Eye (tissue), 1 donor: ENCODE measurements at places on chromosomes 2 and 18.

- DNase-seq = no peak
Observed at GRCh38 chr2:138324068-138324771, 177.3 kb upstream of the SPOPL start.

DNA sequence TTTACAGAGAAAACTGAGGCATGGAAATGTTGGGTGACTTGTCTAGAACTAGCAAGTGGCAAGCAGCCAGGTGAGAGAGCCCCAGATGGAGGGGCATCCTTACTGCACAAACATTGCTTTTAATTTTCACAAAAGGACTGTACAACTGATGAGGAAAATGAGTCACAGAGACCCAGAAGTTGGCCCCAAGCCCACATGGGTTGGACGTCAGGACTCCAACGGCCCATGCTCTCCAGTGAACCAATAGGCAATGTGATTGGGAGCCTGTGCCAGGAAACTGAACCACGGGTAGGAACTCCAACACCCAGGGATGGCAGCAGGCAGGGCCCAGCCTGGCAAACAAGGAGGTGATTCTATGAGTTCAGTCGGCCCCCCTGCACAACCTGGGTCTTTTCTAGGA lies 50.8 kb downstream of the PID1 start:
- DNase-seq = no peak

GRCh38 chr2:86314125-86314524 lies 23.3 kb downstream of the REEP1 start:
- DNase-seq = no peak

- DNase-seq = peak; percentile 83
Observed at GRCh38 chr2:143936848-143937722, 582.8 kb downstream of the ZEB2 start.

DNA sequence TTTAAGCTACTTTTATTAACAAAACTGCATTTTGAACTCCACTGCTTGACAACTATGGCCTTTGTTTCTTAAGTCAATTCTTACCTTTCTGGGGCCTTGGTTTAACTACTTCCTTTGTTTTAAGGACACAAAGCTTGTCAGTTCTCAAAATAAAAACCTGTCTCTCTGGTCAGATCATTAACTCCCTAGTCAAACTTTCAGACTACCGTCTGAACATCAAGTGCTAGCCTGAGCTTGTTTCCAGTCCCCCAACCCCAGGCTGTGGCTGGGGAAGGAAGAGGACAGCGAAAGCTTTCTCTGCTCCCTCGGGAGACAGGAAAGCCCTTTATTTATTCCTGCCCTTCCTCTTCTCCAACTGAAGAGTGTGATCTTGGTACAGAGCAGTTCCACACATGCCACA lies 1.7 kb downstream of the SH3YL1 start:
- DNase-seq = no peak

DNA sequence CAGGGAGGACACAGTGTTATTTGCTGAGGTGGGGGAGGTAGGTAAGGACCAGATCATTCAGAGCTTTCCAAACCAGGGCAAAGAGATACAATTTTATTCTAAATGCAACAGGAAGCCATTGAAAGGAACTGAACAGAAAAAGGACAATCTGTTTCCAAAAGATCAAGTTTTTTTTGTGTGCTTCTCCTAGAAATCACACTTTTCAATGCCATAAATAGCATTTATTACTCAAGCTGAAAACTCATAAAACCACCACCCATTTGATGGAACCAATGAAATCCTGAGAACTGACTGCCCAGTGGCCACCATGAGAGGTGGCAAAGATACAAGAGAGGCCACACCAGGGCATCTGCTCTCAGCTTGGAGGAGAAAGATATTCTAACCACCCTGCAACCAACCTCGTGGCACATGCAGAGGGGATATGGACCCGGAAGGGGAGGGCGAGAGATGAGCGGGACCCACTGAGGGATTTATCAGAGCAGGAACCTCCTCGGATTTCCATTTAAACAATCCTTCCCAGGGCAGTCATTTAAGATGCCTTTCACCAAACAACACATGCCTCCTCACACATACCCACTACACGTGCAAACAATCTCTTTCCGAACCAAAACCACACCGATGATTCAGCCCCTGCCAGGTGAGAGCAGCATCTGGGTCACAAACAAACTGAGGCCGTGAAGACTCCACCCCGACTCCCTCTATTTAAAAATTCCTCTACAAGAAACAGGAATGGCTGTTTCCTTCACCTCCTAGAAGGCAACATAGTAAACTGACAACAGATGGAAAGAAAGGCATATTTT lies 8.8 kb downstream of the CYB5A start:
- no peak for DNase-seq

DNA sequence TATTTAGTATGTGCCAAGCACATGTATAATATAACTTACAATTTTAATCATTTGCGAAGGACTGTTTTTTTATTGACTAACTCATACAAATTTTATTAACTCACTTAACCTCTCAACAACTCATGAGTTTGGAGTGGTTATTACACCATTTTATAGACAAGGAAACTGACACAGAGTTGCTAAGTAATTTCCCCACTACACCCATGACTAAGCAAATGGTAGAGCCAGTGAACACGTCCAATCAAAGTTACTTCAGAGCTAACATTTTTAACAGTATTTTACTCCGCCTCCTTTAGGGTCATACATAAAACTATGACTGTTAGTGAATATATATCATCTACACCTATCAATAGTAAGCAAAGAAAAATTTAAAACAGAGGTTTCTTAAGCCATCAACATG lies 556.7 kb upstream of the FSIP2 start:
- DNase-seq = no peak

- DNase-seq = no peak
Observed at GRCh38 chr2:22454826-22455485, 930.0 kb upstream of the KLHL29 start.

DNA sequence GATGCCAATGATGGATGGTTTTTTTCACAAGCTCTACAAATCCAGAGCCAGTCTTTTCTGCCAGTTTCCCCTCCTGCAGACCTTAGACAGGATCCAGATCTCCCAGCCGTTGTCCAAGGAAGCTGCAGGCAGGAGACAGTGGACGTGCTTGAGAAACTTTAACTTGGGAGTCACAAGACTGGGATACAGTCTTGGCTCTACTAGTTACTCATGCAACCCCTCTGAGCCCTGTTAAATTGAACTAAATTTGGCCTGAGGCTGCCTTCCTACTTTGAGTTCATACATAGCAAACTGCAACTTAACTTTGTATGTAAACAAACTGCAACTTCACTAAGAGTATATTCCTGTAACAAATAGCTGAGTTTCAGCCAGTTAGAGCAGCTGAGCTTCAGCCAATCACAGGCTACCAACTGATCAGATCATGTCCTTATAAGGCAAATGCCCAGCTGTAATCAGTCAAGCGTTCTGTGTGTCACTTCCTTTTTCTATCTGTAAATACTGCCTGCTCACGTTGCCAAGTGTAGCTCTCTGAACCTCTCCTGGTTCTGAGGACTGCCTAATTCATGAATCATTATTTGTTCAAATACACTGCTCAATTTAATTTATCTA lies 140.9 kb downstream of the CAPN13 start:
- DNase-seq = no peak

DNA sequence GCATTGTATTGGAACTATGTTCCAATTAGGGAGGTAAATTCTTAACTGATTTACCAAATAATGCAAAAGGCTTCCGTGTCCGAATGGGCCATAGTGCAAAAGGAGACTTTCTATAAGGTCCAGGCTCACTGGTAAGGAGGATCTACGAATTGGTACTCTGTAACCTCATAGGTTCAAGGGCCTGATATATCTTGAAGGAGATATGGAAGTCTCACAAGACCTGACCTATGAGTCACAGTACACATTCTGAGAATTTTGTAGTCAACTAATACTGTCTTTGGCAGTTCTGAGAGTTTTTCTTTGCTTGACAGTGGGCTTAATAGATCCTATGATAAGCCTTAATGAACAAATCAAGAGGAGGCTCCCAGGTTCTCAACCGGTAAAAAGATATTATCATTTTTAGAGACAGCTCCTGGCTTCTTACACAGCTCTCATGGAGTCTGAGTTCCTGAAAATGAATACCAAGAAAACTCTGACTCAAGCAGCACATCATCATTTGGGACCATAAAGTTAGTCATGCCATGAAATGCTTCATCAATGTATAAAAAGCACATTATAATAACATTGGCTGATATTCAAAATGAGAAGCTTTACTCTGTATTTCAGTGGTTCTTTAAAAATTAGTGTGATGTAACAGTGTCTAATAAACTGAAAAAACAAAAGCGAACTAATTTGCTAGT lies 1275.2 kb upstream of the CRIM1 start:
- no peak for DNase-seq

DNA sequence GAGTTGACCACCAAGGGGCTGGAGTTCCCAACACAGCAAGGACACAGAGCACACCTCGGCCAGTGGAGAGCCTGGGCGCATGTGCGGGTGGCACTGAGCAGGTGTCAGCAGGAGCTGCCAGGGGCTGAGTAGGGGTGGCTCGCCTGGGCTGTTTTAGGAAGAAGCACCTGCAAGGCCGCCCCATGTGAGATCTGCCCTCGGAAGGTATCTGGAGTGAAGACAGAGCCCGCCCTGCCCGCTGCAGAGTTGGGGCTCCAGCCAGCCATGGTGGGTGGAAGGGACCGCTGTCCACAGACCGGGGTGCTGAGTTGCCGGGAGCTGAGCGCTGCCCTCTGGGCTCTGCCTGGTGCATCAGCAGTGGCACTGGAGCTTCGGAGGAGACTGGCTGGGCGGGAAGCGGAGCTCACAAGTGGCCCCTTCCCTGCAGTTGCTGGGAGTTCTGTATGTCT lies 35.2 kb downstream of the MTERF4 start:
- DNase-seq = no peak

- DNase-seq = no peak
Observed at GRCh38 chr18:43081396-43081795, 34.1 kb downstream of the RIT2 start.

- DNase-seq = no peak
Observed at GRCh38 chr2:37615804-37616676, 55.4 kb downstream of the CDC42EP3 start.

- peak; percentile 70 for DNase-seq
Observed at GRCh38 chr2:209578394-209579001, 154.7 kb downstream of the MAP2 start.

GRCh38 chr2:186599186-186599778 lies 9.4 kb downstream of the ITGAV start:
- DNase-seq = no peak

DNA sequence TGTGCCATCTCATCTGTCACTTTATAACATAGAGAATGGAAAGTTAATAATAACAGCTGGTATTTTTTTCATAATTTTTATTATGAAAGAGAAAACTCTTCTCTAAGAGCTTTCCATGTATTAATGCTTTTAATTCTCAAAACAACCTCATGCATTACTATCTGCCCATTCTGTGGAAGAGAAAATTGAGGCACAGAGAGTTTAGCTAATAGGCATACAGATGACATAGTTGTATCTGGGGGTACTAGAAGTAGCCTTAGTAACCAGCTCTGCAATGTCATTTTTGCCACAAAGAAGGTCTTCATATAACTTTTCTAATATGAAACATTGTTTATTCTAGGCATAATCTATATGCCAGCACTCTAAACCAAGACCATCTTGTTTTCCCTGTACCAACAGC lies 36.3 kb upstream of the COBLL1 start:
- DNase-seq = no peak

- DNase-seq = no peak
Observed at GRCh38 chr2:2838548-2838845, 507.4 kb upstream of the MYT1L start.

- DNase-seq = peak; percentile 80
Observed at GRCh38 chr2:151851761-151852160, 23.5 kb upstream of the ARL5A start.

- DNase-seq = no peak
Observed at GRCh38 chr2:232362174-232362900, 16.2 kb upstream of the ALPP start.

DNA sequence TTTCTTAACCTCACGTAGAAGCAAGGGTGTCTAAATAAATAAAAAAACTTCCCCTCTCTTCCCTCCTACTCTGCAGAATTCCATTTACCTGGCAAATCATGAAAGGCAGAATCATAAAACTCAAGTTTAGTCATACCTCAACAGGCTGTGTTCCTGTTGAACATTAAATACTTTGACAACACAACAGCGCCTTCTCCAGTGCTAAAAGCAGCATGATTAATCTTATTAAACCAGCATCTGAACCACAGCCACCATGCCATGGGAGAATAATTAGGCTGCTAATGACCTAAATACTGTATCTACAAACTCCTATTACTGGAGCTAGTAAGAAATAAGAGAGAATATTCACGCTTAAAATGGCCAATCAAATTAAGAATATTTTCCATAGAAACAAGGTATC lies 68.1 kb downstream of the CDH2 start:
- DNase-seq = peak; percentile 68

GRCh38 chr2:18741895-18742732 lies 152.7 kb upstream of the NT5C1B start:
- DNase-seq = no peak

DNA sequence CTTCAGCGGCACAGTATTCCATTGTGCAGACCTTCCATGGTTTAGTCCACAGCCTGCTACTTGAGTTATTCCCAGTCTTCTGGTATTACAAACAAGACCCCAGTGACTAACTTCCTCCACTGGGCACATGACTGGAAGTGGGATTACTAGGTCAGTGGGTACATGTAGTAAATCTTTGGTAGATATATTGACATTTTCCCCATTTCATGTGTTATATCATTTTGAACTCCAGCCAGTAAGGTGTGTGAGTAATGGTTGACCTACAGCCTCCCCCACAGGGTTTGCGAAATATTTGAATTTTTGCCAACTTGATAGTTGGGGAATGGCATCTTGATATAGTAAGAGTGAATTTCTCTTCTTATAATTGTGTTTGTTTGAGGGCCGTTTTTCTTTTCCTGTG lies 58.8 kb downstream of the RNF144A start:
- no peak for DNase-seq

GRCh38 chr18:12628706-12629702 lies 28.9 kb downstream of the SPIRE1 start:
- DNase-seq = peak; percentile 28

DNA sequence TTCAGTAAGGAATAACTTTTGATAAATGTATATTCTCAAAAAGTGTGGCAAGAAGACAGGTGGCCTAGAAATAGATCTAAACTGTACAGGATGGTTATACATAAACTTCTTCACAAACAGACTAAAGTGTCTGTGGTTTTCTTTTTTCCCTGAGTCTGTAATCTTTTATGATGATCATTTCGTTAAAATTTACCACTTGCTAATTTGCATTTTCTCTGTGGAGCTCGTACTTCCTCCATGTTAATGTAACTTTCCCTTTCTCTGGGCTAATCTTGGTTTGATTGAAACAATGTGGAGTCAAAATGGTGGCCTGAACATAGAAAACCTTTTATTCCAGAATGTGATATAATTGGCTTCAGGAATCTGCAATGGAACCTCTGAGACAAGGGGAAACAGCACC lies 166.2 kb downstream of the FTCDNL1 start:
- DNase-seq = no peak

DNA sequence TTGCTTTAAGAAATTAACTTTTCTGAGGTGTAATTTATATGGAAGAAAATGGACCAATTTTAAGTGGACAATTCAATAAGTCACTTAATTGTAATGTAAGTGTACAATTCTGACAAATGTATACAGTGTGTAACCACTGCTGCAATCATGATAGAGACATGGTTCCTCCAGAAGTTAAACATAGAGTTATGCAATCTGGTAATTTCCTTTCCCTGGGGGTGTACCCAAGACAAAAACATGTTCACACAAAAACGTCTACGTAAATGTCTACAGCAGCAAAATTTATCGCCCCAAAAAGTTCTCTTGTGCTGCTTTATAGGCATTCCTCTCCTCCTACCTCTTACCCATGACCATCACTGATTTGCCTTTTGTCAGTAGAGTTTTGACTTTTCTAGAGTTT lies 141.5 kb downstream of the AQP4 start:
- DNase-seq = no peak
